ENCODE measurements at places on chromosomes 7 and 10.
A peak's percentile ranks its signal among the peaks of the same experiment; 100 is the strongest.

- DNase-seq: peak; percentile 21
Measured at GRCh38 chr10:48608279-48608681, 3.4 kb upstream of the ARHGAP22 start.

GRCh38 chr7:2610898-2611297 lies 20.9 kb upstream of the TTYH3 start:
- no peak for DNase-seq

DNA sequence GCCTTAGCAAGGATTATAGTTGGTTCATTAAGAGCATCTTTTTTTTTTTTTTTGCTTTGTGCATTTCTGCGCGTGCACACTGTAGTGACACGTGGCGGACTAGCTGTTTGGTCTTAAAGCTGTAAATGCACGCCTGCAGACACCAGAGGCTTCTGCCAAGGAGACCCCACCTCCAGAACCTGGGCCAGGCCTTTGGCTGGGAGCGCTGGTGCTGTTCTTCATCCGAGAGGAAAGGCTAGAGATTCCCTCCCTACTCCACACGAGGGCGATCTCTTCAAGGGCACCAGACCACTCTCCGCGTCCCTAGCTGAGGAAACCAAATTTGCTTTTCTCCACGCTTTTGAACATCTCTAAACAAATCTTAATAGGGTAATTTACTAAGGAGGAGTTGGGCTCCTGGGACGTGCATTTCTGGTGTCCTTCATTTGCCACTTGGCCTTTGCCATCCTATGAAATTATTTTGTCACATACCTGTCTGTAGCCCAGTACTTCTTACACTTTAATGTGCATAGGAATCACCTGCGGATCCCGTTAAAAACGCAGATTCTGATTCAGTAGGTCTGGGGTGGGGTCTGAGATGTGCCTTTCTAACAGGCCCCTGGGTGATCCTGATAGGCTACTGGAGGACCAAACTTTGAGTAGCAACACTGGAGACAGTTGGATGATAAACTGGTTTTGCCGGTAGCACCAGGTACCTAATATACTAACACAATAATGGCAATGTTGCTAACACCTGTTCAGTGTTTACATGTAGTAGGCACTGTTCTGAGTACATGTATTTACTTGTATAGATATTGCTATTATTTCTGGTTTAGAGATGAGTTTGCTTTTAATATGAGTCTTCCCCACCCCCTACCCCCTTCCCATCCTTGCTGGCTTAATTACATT lies 1.3 kb upstream of the SLC26A5 start:
- peak; percentile 35 for DNase-seq

DNA sequence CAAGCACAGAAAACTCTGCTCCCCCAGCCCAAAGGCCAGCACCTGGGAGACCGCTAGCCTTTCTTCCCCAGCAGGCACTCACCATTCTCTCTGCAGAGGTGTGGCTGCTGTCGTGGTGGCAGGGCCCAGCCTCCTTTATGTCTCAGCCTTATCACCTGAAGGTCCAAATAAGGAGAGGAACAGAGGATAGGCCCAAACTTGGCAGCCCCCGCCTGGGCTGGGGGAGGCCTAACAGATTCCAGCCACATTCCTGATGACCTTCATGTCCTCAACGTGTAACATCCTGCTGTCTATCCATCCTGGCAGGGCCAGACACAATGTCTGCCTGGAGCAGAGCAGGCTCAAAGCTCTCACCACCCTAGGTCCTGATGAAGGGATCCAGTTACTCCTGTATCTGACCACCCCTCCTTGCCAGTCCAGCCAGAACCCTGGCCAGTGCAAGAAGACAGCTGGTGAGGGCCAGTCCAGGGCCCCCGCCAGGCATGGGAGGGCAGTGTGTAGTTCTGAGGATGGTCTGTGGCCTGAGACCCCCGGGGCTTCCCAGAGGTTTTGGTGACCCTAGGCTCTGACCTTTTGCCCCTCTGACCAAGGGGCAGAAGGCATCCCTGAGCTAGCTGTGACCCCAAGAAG lies at the start of gene MYL7:
Gene MYL7 (minus strand): TSS at position 112 of the 630 bp plus-strand sequence. CDS start 27 bp downstream, at position 85.
- no peak for DNase-seq

DNA sequence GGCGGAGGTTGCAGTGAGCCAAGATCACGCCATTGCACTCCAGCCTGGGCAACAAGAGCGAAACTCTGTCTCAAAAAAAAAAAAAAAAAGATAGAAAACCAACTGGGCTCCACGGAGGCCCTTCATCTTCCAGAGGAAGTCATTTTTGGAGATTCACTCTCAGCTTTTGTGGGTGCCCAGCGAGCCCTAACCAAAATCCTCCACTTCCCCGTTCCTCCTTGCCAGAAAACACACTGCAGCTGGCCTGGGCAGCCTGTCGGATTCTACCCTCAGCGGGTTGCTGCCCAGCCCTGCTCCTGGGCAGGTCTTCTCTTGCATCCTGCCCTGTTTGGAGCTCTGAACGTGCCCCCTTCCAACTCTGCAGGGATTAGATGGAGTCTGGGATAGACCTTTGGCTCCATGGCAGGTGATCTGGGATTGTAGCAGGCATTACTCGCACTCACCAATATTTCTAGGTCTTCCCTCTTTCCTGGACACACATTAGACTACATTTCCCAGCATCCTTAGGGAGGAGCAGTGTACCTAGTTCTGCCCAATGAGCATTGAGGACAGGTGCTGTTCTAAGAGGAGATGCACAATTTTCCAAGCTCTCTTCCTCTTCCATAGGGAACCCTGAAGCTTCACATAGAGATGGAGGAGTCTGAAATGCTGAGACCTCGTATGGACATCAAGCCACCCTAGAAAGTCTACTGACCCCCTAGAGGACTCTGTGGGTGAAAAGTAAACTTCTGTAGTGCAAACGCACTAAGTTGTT lies 4.6 kb downstream of the GRID2IP start:
- no peak for DNase-seq

DNA sequence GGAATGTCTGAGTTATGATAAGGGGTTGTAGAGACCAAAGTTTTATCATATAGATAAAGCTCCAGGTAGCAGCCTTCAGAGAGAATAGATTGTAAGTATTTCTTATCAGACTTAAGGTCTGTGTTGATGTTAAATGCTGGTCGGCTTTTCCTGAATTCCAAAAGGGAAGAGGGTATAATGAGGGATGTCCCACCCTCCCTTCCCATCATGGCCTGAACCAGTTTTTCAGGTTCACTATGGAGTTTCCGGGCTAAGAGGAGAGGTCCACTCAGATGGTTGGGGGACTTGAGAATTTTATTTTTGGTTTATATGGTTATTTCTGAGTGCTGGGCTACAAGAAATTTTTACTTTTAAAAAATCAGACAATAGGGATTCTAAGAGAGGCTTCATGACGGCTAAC lies 45.2 kb downstream of the HERPUD2 start:
- DNase-seq: no peak
